ENCODE measurements at places on chromosomes 5 and 9.

GRCh38 chr5:159031513-159031912 is 68.2 kb downstream of the EBF1 start:
- peak; percentile 41 for DNase-seq

- no peak for DNase-seq
Measured at GRCh38 chr5:133603711-133604110, 8.6 kb downstream of the FSTL4 start.

GRCh38 chr5:27472000-27472763 is 433.8 kb upstream of the CDH9 start:
- DNase-seq = peak; percentile 82

GRCh38 chr9:131477367-131477766 is 25.4 kb upstream of the POMT1 start:
- no peak for DNase-seq

DNA sequence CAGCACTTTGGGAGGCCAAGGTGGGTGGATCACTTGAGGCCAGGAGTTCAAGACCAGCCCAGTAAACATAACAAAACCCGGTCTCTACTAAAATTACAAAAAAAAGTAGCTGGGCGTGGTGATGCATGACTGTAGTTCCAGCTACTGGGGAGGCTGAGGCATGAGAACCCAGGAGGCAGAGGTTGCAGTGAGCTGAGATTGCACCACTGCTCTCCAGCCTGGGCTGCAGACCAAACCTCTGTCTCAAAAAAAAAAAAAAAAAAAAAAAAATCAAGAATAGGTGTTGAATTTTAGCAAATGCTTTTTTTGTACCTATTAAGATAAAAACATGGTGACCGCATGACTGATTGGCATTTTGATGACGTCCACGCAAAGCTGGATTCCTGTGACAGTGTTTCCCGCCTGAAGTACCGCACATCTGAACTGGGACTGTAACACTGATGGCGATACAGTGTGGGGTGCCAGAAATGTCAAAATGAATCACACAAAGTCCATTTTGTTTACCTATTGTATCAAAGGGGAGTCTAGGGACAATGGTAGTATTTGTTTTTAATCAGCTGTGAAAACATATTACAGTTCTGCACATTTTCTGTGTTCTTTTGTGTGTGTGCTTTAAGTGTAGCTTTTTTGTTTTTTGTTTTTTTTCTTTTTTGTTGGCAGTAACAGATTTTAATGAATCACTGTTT is 23.2 kb upstream of the TBC1D9B start:
- DNase-seq = no peak
